ENCODE measurements at places on chromosomes 5 and 9. TPM values are rescaled to one million over a fixed set of nuclear protein-coding genes. Genes with fewer than 3 reads are reported as not detected.

GRCh38 chr9:96044401-96044800 lies 168.9 kb downstream of the ERCC6L2 start:
- no peak overlapping the region for H3K4me3 ChIP-seq
- no peaks in the 10 kb centered on the region for H3K36me3 ChIP-seq
- DNase-seq, result no peak
- peaks cover 23% of the 10 kb centered on the region for H3K4me1 ChIP-seq
- H3K27me3 ChIP-seq, result peaks cover 17% of the 10 kb centered on the region

Gene TMEM174
- total RNA-seq, result not detected

GRCh38 chr9:131185924-131186323 lies 60.5 kb downstream of the NUP214 start:
- no peaks in the 10 kb centered on the region for H3K4me1 ChIP-seq
- no peak for DNase-seq
- H3K27ac ChIP-seq, result no peak overlapping the region
- H3K4me3 ChIP-seq, result no peak overlapping the region
- no peaks in the 10 kb centered on the region for H3K27me3 ChIP-seq

DNA sequence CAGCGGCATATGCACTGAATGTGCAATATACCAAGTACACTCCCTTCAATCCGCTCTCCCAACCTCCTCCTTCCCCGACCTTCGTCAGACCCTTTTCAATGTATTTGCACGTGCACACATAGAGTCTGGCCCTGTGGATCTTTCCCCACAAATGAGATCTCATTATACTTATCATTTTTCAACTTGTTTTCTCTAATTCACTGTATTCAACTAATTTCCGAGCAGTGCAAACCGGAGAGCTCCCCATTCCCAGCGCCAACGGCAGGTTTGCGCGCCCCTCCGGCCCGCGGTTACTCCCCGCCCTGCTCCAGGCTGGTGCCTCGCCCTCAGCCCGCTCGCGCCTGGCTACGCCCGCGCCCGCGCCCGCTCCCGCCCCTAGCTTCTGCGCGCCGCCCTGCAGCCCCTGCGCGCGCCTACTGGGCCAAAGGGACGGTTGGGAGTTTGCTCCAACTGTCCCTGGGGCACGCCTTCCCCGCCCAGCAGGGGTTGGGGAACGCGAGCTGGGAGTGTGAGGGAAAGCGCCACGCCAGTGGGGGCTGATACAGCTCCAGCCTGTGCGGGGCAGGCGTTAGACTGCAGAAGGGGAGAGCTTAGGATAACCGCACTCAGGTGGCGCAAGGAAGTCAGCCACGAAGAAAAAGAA lies 3.3 kb upstream of the CDC20B start:
- no peak overlapping the region for H3K27ac ChIP-seq
- DNase-seq, result peak; percentile 93
- peaks cover 14% of the 10 kb centered on the region for H3K4me1 ChIP-seq
- H3K4me3 ChIP-seq, result peak overlapping the region; percentile 67
- H3K36me3 ChIP-seq, result no peaks in the 10 kb centered on the region

DNA sequence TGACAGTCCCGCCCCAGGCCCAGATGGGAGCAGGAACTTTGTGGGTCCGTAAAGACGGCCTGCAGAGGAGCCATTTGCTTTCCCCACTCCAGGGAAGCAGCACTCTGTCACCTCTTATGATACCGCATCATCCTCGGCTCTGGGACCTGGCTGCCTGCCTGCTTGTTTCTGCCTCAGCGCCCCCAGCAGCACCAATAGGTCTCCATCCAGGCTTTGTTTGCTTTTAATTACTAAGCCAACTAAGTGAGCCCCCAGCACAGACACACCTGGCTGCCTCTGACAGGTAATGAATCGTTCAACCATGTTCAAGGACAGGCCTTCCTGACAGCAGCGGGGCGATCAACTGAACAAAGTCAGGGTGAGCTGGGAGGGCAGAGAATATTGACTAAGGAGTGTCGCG lies 141.4 kb downstream of the C5orf15 start:
- DNase-seq, result no peak
- H3K27ac ChIP-seq, result no peak overlapping the region
- H3K4me1 ChIP-seq, result no peaks in the 10 kb centered on the region
- no peaks in the 10 kb centered on the region for H3K36me3 ChIP-seq

Gene LECT2
- not detected for total RNA-seq
